ENCODE measurements at places on chromosomes 2 and 18. TPM values are rescaled to one million over a fixed set of nuclear protein-coding genes. Genes with fewer than 3 reads are reported as not detected.

Gene CDK15
- 22.8 TPM for total RNA-seq

Gene SCYGR4
- not detected for total RNA-seq

Gene SCN3A
- total RNA-seq: not detected

- H3K27ac ChIP-seq: no peak overlapping the region
- no peaks in the 10 kb centered on the region for H3K27me3 ChIP-seq
- peaks cover 45% of the 10 kb centered on the region for H3K36me3 ChIP-seq
Observed at GRCh38 chr2:73250872-73251846, 17.1 kb downstream of the CCT7 start.

- peaks cover 34% of the 10 kb centered on the region for H3K4me1 ChIP-seq
- H3K27me3 ChIP-seq: no peaks in the 10 kb centered on the region
Observed at GRCh38 chr2:189821953-189822748, 37.9 kb downstream of the PMS1 start.

Measured in HFFc6 (cell line).